A549 treated with dexamethasone at 1 μM for 4 hours (cell line): ENCODE measurements at places on chromosomes 11 and 22. TPM values are rescaled to one million over a fixed set of nuclear protein-coding genes. Genes with fewer than 3 reads are reported as not detected.

Gene C11orf97
- not detected in 5 replicates for total RNA-seq

Gene PHLDB1
- 8.9 to 10.9 TPM (median 10.4 TPM) in 5 replicates for total RNA-seq

Gene OR56A1
- not detected in 5 replicates for total RNA-seq

Gene BATF2
- total RNA-seq, result 0.33 to 0.65 TPM (median 0.47 TPM) in 5 replicates

Gene NXPE4
- not detected in 5 replicates for total RNA-seq

Gene BDNF
- 7.8 to 9.5 TPM (median 9.1 TPM) in 5 replicates for total RNA-seq

Gene SHISAL1
- 2.5 to 3.1 TPM (median 2.9 TPM) in 5 replicates for total RNA-seq

Gene SERHL2
- 0.09 to 0.25 TPM (median 0.24 TPM) in 4 of 5 replicates, not detected in the other for total RNA-seq

Gene C11orf86
- 37.3 to 63.3 TPM (median 53.3 TPM) in 5 replicates for total RNA-seq

Gene SEPTIN3
- 0.97 to 1.5 TPM (median 1.2 TPM) in 5 replicates for total RNA-seq

Gene LMO2
- 0.53 to 0.79 TPM (median 0.68 TPM) in 5 replicates for total RNA-seq

Gene MRGPRF
- 0.03 to 0.07 TPM (median 0.05 TPM) in 4 of 5 replicates, not detected in the other for total RNA-seq

Gene SYTL2
- 6.8 to 12.5 TPM (median 7.7 TPM) in 5 replicates for total RNA-seq

Gene CCND1
- total RNA-seq, result 147 to 223 TPM (median 198 TPM) in 5 replicates
